Activated gamma-delta T cell treated with anti-CD3 and anti-CD28 coated beads, Interleukin-2, amount 50 U/mL, for 16 hours (primary cell): ENCODE measurements at places on chromosomes 4 and X.

DNA sequence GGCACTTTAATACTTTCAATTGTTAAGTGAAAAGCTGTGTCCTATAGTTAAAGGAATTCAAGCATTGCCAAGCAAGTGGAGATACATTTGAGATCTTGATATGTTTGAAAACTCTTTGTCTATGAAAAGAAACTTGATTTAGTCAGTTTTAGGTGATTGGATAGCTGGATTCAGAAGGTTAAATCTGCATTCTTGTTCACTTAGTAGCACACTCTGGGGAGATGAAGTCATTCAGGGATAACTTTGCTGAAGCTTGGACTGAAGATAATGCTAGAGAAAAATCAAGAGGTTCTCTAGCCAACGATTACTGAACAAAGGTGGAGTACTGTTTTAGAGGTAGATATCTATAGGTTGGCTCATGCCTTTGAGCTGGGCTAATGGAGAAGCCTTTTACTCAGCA lies 90.6 kb downstream of the DCAF8L2 start:
- DNase-seq, result no peak

- DNase-seq, result no peak
Observed at GRCh38 chrX:150207733-150208132, 155.4 kb upstream of the MAMLD1 start.

GRCh38 chr4:13543839-13544605 lies at the start of gene NKX3-2:
NKX3-2 (minus strand) TSS chr4:13544508; CDS start chr4:13544414, 94 bp downstream.
- DNase-seq, result no peak

DNA sequence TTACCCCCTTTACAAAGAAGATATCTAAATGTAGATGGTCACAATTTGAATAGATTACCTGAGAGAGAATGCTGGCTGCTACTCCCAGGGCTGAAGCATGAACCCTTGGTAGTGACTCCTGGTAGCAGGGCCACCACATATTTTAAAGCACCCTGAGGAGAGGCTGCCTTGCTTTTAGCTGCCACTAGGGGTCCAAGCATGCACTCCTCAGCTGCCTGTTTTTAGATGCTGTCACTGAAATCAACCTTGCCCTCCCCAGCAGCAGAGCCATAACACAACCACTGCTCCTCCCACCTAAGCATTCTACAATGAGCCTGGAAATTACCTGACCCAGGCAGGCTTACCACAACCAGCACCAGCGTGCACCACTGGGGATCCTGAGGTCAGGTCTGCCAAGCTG lies 850.9 kb downstream of the FAM133A start:
- DNase-seq, result no peak

DNA sequence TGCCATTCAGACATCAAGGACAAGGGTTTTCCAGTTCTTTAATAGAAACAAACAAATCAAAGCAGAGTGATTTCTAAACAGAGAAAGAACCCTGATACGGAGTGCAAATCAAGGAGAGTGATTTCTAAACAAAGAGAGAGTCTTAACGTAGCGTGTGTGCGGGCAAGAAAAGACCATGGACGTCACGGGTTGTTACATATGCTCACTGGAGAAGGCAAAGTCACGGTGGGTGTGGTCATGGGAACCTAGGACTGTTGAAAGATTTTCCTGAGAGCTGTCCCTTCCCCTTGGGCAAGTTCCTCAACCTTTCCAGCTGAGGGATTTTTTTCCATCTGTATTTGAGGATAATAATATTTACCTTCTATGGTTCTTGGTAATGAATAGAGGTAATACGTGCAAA lies 95.0 kb upstream of the SLC34A2 start:
- DNase-seq, result no peak

GRCh38 chr4:10460313-10461047 lies 3.3 kb upstream of the ZNF518B start:
- DNase-seq, result no peak

DNA sequence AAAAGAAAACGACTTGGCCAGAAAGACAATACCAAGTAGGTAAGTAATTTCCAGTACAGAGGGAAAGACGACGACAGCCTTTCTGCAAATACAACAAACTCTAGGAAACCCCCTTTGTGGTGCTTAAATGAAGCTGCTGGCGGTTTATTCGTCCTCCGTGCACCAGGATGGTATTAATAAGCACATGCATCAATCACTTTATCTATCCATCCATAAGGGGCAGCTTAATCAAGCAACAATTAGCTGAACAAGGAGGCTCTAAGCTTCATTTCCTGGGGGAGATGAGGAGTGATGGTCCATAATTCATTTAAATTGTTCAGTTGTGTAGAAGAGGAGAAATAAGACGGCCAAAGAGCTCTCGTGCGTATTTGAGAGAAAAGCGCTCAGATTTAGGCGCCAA lies 26.2 kb downstream of the IRF2 start:
- DNase-seq, result no peak

DNA sequence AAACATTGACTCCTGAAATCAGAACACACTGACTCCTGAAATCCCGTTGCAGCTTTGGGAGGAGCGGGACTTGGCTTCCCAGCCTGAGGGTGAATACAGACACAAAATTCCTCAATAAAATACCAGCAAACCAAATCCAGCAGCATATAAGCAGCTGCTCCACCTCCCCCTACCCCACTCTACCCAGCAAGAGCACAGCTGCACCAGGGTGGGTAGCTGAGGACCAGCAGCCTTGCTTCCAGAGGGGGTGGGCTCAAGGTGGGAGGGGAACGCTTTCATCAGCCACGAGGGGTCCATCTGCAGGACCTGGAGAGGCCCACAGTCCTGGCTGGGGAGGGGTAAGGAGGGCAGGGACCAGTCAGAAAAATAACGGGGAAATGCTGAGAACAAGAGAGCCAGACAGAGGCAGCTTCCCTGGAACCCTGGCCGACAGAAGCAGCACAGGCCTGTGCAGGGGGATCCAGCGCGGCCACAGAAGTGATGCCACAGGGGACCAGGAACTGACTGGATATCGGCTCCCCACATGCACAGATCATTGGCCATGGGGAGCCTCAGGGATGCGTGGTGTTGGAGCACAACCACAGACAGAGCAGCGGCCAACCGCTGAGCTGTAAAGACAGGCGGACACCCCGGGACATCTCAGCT lies 49.8 kb downstream of the FGFRL1 start:
- no peak for DNase-seq

DNA sequence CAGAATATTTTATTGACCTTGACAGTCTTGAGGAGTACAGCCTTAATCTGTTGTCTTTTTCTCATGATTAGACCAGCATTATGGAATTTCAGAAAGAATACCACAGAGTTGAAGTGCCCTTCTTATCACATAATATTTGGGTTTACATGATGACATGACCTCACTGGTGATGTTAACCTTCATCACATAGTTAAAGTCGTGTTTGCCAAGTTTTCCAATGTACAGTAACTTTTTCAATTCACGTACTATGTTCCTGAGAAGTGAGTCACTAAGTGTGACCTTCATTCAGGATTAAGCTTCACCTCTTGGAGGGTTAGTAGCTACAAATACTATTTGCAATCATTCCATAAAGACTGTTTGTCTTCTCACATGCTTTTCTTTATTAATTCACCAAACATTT lies 52.1 kb downstream of the RAB40A start:
- DNase-seq, result no peak

- DNase-seq, result no peak
Observed at GRCh38 chrX:119762718-119763117, 4.3 kb downstream of the SOWAHD start.

GRCh38 chrX:26146024-26146423 lies 7.9 kb downstream of the MAGEB18 start:
- DNase-seq, result no peak

DNA sequence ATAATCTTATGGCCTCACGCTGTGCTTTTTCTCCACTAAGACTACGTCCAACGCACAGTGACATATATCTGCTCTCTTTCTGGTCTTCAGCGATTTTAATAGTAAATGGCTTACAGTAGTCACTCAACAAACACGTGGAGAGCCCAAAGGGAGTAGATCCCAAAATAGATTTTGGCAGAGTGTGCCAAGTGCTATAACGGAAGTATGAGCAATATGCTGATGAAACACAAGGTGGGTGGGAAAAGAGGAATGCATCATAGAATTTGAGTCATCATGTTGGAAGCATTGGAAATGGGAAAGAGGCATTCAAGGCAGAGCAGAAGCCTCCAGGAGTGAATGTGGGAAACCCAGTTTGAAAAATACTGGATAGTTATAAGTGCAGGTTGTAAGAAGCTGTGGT lies 129.1 kb upstream of the LDB2 start:
- no peak for DNase-seq

DNA sequence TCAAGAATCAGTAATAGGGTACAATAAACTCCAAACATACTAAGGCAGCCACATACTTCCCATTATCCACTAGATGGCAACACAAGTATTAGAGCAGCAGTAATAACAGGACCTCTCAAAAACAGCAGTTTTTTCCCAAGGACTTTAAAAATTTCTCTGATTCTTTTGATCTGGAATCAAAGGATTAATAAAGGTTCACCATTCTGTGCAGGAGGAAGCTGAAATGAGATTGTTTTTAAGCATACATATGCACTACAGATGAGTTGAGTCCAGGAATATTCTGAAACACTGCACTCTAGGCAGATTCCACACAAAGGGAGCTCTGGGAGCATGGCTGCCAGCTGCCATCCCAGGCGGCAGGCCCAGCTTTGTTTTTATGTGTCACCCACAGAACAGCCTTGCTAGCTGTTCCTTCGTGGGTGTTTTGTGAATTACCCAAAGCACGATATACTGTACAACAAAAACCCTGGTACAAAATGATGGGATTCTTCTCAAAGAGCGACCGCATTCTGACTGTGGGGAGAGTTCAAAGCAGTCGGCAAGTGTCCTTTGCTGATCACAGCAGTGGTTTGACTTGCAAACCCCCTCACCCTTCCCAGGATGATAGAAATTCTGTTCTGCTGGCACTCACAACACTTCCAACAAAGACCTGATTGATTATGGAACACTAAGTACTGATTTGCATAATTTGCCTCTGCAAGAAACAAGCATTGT lies 61.0 kb downstream of the STX18 start:
- no peak for DNase-seq

- DNase-seq, result no peak
Observed at GRCh38 chr4:170139764-170140163, 50.0 kb upstream of the AADAT start.
